Activated CD8-positive, alpha-beta memory T cell treated with anti-CD3 and anti-CD28 coated beads for 36 hours (primary cell): ENCODE measurements at places on chromosomes 12 and 14. TPM values are rescaled to one million over a fixed set of nuclear protein-coding genes. Genes with fewer than 3 reads are reported as not detected.

ENDOU gene
- not detected for total RNA-seq

MAP3K9 gene
- total RNA-seq: 5.7 TPM

PAPLN gene
- total RNA-seq: 0.27 TPM

OAS1 gene
- 6.4 TPM for total RNA-seq

SAV1 gene
- total RNA-seq: 14.9 TPM

CLEC1B gene
- total RNA-seq: not detected

RAN gene
- total RNA-seq: 2,556 TPM

FOXM1 gene
- total RNA-seq: 75.9 TPM

GNG2 gene
- 110 TPM for total RNA-seq

LBHD2 gene
- not detected for total RNA-seq

CLEC6A gene
- not detected for total RNA-seq

CISTR gene
- not detected for total RNA-seq

FGF6 gene
- not detected for total RNA-seq

ESR2 gene
- total RNA-seq: 2.0 TPM

SLC17A8 gene
- total RNA-seq: not detected

CCDC197 gene
- total RNA-seq: not detected

TAC3 gene
- not detected for total RNA-seq

ITGA5 gene
- 22.1 TPM for total RNA-seq

TIMELESS gene
- 60.3 TPM for total RNA-seq

CCDC175 gene
- not detected for total RNA-seq

PALS1 gene
- 7.0 TPM for total RNA-seq

CELA1 gene
- total RNA-seq: not detected

TAS2R9 gene
- not detected for total RNA-seq

FIGNL2 gene
- total RNA-seq: 0.55 TPM
